ENCODE measurements at places on chromosomes 16 and 17. TPM values are rescaled to one million over a fixed set of nuclear protein-coding genes. Genes with fewer than 3 reads are reported as not detected.

The FLOT2 gene
- 89.9 TPM for total RNA-seq

The GCGR gene
- total RNA-seq: not detected

The CPHXL2 gene
- not detected for total RNA-seq

The CDH15 gene
- total RNA-seq: under 0.01 TPM

The CBX2 gene
- total RNA-seq: 6.7 TPM

The NOL11 gene
- total RNA-seq: 26.7 TPM

The C16orf89 gene
- total RNA-seq: not detected

The FDXR gene
- total RNA-seq: 21.6 TPM

The RUNDC3A gene
- total RNA-seq: 0.25 TPM

The TNFSF12 gene
- total RNA-seq: 9.4 TPM

All from dermis microvascular lymphatic vessel endothelial cell (primary cell).